ENCODE measurements at places on chromosomes 4 and X. TPM values are rescaled to one million over a fixed set of nuclear protein-coding genes. Genes with fewer than 3 reads are reported as not detected.
A peak's percentile ranks its signal among the peaks of the same experiment; 100 is the strongest.

- no peak for DNase-seq
Observed at GRCh38 chr4:147546349-147546748, 65.5 kb downstream of the EDNRA start.

DNA sequence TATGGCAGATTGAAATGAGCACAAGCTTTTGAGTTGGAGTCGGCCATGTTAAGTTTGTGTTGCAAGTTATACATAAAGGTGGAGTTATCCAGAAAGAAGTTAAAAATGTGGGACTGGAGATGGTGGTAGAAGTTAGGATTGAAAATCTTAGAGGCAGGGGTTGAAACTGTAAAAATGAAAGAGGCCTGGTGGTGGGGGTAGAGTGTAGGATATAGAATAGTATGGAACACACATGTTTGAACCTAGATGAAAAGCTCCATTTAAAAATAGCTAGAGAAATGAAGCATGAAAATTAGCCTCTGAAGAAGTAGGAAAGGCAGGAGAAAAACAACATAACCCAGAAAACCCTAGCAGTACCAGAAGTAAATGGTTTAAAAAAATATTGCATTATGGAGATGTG, 131.8 kb upstream of the ENPEP start:
- DNase-seq = peak; percentile 43

Gene UBE2K
- polyA plus RNA-seq = 112 TPM

DNA sequence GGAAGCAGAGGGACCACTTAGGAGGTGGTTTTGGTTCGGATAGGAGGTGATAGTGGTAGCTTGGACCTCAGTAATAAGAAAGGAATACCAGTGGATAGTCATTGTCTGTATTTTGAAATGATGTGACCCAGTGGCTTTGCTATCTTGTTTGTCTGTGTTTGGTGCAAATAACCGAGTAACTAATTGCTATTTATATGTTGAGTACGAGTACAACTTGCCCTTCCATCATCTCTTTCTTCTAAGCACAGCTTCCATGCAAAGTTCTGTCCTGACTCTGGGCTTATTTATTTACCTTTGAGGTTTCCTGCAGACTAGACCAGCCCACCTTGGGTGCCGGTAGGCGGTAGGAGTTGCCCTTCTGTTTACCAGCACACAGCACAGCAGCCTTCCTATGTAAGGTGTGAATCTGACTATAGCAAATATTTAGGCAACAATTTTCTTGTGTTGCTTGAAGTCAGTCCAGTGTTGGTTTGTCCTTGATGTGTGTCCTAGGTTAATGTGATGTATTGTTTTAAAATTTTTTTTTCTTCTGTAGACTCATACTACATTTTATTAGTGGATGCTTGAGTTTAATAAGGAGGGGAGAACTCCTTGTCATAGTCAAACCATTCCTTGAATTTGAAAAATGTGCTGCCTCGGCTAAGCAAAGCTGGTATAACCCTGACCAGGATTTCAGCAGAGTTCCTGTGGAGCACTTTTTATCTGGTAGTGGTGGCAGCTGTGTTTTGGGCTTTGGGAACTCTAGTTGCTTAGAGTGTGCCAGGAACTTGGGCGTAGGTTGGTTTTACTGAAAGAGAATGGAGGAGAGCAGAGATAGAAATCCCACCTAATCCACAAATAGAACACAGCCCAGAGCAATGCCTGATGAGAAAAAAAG, 21.9 kb downstream of the PTTG2 start:
- no peak for DNase-seq

- no peak for DNase-seq
Observed at GRCh38 chrX:100083211-100083610, 326.9 kb downstream of the PCDH19 start.

Gene TRO
- 89.2 TPM for polyA plus RNA-seq

Gene NAAA
- 18.4 TPM for polyA plus RNA-seq

GRCh38 chr4:122749704-122750454, 17.4 kb downstream of the BBS12 start:
- DNase-seq = no peak

- no peak for DNase-seq
Observed at GRCh38 chr4:83393908-83394307, 59.3 kb upstream of the HPSE start.

GRCh38 chr4:28435314-28435713, 1574.7 kb downstream of the STIM2 start:
- peak; percentile 14 for DNase-seq

GRCh38 chrX:129983575-129984110, 1.2 kb downstream of the BCORL1 start:
- no peak for DNase-seq

Gene NAP1L2
- 0.78 TPM for polyA plus RNA-seq

DNA sequence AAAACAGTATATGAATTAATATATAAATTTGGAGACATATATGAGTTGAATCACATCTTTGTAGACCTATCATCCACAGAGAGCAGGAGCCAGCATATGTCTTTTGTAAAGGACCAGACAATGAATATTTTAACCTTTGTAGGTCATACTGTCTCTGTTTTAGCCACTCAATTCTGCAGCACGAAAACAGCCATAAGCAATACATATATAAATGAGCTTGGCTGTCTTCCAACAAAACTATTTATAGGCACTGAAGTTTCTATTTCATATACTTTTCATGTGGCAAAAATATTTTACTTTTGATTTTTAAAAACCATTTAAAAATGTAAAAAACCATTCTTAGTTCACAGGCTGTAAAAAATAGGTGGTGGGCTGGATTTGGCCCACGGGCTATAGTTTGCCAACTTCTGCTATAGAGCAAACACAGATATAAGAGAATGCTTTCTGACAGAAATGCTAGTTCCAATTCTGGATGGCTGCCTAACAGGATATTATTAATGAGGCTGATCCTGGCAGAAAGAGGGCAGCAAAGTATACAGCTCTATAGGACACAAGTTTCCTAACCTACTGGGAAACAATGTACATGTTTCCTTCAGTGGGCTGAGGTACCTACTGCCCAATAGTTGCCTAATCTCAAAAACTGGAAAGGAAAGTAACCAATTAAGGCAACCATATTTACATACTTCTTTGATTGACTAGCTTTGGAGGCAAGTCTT, 58.1 kb upstream of the UCP1 start:
- DNase-seq = no peak

GRCh38 chr4:8179074-8179473, 20.0 kb upstream of the SH3TC1 start:
- no peak for DNase-seq

Gene DBET
- polyA plus RNA-seq = not detected

GRCh38 chr4:139533511-139533910, 22.5 kb downstream of the SETD7 start:
- DNase-seq = no peak

Gene TIGD4
- polyA plus RNA-seq = 0.19 TPM

Gene CFAP97
- 16.5 TPM for polyA plus RNA-seq

- DNase-seq = no peak
Observed at GRCh38 chr4:130600706-130601105, 1504.8 kb downstream of the C4orf33 start.

Gene CT45A2
- polyA plus RNA-seq = not detected

- no peak for DNase-seq
Observed at GRCh38 chrX:41655631-41656030, 33.1 kb upstream of the GPR34 start.

DNA sequence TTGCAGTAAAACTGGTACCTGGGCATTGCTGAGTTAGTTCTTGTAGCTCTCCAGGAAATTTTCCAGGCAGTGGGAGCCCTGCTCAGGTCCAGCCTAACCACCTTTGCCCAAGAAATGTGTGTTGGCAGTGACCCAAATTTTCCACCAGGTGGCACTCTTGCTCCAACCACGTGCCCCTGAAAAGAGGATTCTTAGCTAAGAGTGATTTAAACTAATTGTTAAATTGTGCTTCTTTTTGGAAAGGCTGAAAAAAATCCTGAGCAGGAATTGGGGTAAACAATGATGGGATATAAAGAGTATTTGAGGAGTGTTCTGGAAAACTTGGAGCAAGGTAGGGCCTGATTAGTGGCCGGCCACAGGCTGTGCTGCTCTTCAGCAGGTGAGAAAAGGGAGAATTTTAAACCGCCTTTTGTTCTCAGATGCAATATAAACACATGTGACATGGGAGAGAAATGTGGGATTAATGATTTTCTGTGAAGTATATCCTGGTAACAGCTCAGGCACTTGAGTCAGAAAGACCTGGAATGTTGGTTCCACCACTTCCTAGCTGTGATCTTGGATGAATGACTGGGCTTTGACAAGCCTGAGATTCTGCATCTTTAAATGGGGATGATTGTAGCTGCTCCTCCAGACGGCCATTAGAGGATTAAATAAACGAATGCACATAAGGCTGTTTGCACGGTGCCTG, 219.6 kb downstream of the PTTG2 start:
- peak; percentile 89 for DNase-seq

- no peak for DNase-seq
Observed at GRCh38 chr4:6875431-6875831, 34.2 kb upstream of the TBC1D14 start.

DNA sequence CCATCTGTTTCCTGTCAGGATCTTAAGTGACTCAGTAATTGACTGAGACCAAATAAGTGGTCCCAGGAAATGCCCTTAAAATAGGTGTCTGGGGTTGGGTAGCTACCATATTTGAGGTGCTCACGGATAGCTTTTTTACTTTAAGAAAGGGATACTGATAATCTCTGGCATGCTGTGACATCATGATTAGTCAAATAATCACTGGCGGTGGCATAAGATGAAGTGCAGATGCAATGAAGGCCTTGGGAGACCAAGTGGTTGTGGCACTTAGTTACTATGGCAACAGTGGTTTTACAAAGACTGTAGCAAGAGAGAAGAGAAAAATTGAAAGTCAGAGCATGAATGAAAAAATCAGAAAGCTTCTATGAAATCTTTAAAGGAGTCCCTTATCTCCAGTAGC, 114.5 kb upstream of the SLIT2 start:
- no peak for DNase-seq

DNA sequence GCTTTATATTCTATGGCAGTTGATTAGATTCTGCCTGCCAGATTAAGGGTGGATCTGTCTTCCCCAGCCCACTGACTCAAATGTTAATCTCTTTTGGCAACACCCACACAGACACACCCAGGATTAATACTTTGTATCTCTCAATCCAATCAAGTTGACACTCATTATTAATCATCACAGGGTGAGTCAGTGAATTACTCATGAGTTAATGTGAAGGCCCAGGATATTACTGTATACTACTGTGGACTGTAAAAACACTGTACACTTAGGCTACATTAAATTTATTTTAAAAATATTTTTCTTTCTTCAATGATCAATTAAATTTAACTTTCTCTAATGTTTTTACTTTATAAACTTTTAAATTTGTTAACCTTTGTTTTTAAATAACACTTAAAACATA, 87.7 kb downstream of the NAP1L3 start:
- no peak for DNase-seq

Gene AFM
- 34.8 TPM for polyA plus RNA-seq

Gene NLGN4X
- 2.1 TPM for polyA plus RNA-seq

DNA sequence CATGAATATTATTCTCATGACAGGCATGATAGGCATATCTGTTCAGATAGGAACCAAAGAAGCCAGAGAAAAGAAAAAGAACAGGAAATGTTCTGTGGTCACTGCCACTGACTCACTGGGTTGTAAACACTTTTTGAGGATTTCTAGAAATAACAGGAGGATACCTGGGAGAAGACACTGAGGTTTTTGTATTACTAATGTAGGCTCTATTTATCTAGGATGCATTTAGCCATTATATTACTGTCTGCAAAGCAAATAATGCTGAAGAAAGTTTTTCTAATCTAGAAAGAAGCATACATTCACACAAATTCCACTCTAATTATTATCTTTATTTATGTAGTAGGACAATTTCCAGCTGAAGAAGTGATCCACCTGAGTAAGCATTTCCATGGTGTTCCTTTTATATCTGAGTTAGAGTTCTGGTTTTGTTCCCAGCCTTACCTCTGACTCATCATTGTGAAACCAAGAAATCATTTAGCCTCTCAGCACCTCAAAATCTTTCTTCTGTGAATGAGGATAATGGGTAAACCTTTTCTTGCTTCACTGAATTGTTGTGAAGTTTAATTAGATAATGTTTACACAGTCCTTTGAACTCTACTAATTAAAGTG, 40.2 kb upstream of the EPGN start:
- peak; percentile 12 for DNase-seq

Gene GAGE12G
- polyA plus RNA-seq = not detected

Gene EXOC1L
- polyA plus RNA-seq = not detected

- DNase-seq = no peak
Observed at GRCh38 chrX:22155126-22155525, 117.6 kb upstream of the CBLL2 start.

Gene ASB5
- polyA plus RNA-seq = 0.30 TPM

DNA sequence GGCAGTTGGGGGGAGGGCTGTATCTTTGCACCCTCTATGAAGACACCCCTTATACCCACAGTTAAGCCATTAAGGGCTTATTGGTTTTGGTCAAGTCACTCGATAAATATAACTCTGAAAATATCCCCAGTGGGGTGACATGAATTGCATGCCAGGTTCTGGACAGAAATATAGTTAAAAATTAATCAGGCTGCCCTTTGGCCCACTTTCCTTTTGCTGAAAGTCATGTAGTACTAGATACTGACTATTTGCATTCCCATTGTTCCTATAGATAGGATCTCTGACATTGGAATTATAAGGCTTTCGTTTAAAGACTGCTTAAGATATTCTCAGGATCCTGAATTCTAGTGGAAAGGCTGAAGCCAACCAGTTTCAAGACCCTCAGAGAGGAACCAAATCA, 43.5 kb upstream of the LAMP2 start:
- DNase-seq = peak; percentile 19

GRCh38 chr4:20883677-20884076, 183.4 kb downstream of the PACRGL start:
- no peak for DNase-seq

DNA sequence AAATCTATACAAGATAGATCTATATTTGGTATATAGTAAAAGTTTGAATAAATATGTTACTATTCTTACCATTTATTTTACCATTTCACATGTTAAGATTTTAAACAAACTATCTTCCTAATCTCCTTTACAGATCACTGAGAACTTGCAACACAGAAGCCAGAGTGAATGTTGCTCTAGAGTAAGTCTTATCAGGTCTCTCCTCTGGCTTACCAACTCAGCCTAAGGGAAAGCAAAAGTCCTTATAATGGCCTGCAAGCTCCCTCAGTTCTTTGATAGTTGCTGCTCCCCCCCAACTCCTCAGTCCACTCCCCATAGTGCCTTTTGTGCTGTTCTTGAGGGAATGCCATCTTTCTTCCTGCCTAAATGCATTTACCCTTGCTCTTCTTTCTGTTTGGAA, 25.7 kb upstream of the SLC7A11 start:
- DNase-seq = no peak

DNA sequence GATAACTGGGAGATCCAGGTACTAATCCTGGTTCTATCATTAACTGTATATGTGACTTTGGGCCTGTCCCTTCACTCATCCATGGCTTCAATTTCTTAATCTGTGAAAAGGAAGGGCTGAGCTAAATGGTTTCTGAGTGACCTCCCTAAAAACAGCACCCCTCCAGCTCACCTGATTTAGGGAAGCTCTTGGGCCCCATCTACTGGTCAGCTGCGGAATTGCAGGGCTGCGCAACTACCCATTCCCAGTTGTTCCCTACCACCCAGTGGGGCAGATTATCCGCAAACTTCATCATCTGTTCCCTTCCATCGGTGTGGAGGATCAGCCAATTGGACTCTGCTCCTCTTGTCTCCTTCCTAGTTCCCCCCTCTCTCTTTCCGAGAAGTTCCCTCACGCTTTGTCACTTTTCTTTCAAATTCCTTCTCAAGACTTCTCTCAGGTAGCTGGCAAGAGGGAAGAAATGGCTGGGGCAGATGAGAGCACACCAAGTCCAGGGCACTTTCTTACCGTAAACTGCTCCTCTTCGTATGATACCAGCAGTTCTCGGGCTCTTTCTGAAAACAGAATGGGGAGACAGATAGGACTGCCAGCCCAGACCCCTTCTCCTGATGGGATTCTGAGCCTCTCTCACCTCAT, 5.8 kb downstream of the LAS1L start:
- peak; percentile 48 for DNase-seq

- DNase-seq = no peak
Observed at GRCh38 chr4:8325291-8325973, 55.9 kb downstream of the HTRA3 start.
